ENCODE measurements at places on chromosomes 6 and 20.

- DNase-seq = no peak
These were observed 518.7 kb upstream of the RNF217 start for GRCh38 chr6:124443541-124443940.

GRCh38 chr6:28929887-28930620 lies 6.3 kb upstream of the TRIM27 start:
- DNase-seq = no peak

- no peak for DNase-seq
These were observed 148.1 kb downstream of the MOXD1 start for GRCh38 chr6:132253211-132253610.

DNA sequence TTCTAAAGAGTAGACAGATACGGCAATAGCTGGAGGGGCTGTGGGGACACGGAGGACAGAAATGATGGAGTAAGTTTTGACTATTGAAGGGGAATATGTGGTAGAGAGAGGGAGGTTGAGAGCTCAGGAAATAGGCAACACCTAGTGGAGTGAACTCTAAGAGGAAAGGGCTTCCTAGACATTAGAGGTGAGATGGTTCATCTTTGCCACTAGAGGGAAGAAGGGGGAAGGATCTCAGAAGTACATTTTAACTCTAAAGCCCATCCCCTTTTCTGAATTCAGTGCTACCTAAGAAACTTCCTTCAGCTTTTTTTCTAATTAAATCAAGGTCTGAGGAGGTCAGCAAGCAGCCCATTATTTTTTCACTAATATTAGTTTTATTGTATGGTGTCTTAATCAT lies 689.4 kb upstream of the MAP3K7 start:
- DNase-seq = peak; percentile 18

- no peak for DNase-seq
These were observed 45.9 kb upstream of the SASH1 start for GRCh38 chr6:148296771-148297170.

GRCh38 chr6:32967151-32968091 lies 973 bp upstream of the BRD2 start:
- peak; percentile 49 for DNase-seq

GRCh38 chr20:32626859-32627636 lies 41.9 kb upstream of the NOL4L start:
- DNase-seq = peak; percentile 91

DNA sequence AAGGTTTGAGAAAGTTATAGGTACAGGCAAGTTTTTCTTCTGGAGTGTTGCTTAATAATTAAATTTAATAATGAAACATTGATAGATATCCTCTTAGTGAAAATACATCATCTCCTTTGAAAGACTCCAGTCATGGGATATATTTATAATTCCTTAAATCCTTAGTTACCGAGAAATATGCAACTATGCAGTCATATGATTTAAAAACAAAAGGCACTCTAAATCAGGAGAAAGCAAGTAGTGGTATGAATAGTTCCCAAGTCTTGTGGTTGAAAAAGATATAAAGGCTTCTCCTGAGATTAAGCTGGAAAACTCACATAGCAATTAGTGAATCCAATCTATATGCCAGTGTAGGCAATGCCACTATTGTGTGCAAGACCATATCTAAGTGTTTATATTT lies 475.4 kb downstream of the EYS start:
- DNase-seq = no peak
